Retinal pigment epithelial cell (primary cell): ENCODE measurements at places on chromosomes 2 and 18.

GRCh38 chr18:57951117-57951796 is 92.8 kb upstream of the NEDD4L start:
- DNase-seq = no peak

DNA sequence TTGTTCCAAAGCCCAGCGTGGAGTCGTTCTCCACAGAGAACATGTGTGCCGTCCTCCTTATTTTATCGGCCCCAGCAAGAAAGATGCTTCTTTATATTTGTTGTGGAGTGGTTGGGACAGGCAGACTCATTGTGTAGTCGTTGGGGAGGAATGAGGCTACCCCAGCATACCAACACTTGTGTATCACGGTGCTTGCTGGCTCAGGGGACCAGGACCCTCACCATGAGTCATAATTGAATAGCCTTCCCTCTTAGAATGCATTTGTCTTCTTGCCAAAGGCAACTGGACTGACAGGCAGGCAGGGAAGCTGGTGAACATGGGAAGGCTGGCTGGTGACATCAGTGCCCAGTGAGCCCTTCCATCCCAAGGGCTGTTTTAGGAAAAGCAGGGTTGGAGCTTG is 4.7 kb downstream of the CAPN10 start:
- DNase-seq = no peak

GRCh38 chr2:235707411-235708096 is 213.7 kb downstream of the AGAP1 start:
- no peak for DNase-seq

- DNase-seq = no peak
Observed at GRCh38 chr18:13471971-13472628, 253.5 kb downstream of the LDLRAD4 start.

DNA sequence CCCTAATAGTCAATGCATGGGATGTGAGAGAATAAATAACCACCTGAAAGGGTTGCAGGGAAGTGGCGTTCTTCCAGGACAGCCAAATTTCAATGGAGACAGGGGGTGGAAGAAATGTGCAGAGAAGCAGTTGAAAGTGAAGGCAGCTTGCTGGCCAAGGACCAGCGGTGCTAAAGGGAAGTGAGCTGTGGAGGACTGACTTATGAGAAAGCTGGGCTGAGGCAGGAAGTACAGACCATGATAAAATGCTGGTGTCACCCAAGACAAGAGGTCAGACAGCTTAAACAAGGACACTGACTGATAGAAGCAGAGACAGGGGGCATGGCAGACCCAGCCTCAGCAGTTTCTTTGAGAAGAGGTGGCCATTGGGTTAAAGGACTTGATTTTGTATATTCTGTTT is 106.7 kb downstream of the DTNB start:
- no peak for DNase-seq

DNA sequence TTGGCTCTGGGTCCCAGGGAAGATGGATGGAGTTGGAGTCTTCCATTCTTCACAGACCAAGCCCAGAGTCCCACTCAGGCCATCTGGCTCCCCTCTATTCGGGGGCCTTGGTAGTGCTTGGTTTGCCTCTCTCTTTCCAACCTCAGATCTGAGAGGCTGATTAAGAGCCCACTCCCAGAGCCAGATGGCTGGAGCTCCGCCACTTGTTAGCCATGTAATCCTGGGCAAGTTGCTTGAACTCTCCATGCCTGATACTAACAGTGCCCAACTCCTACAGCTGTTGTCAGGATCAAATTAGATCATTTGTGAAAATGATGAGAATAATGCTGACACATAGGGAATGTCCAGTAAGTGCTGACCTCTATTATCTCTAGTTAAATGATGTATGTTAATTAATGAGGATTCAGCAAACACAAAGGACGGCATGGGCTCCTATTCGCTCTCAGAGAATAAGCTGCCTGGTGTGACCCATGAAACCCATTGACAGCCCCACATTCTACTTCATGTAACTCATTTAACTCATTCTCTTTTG is 46.6 kb upstream of the SLC14A1 start:
- no peak for DNase-seq
